ENCODE measurements at places on chromosomes 5 and 9.
A peak's percentile ranks its signal among the peaks of the same experiment; 100 is the strongest.

DNA sequence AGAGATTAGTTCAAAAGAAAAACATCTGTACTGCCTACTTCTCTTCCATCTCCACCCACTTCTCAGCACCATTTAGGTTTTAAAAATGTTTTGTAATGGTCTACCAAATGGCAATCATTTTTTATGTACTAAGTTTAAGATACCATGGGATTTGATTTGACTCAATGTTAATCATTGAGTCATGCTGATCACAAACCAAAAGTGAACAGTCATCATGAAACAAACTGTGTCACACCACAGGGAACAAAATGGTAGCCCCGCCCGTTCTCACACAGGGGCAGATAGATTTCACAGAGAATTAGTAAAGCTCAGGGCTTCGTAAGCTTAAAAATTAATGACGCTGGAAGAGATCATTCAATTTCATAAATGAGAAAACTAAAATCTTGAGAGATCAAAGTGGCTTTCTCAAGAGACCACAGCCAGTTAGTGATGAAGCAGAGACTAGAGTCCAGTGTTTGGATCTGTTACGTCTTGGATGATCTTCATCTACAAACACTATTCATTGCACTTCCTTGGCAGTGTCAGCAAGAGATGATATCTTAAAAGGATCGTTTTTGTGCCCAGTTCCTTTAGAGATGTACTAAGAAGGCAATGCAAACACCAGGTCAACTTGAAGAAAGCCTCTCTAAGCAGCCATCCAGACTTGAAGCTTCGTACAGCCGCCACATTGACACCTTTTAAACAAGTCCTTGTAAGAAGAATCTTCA lies 33.9 kb upstream of the TRIO start:
- no peak for DNase-seq

DNA sequence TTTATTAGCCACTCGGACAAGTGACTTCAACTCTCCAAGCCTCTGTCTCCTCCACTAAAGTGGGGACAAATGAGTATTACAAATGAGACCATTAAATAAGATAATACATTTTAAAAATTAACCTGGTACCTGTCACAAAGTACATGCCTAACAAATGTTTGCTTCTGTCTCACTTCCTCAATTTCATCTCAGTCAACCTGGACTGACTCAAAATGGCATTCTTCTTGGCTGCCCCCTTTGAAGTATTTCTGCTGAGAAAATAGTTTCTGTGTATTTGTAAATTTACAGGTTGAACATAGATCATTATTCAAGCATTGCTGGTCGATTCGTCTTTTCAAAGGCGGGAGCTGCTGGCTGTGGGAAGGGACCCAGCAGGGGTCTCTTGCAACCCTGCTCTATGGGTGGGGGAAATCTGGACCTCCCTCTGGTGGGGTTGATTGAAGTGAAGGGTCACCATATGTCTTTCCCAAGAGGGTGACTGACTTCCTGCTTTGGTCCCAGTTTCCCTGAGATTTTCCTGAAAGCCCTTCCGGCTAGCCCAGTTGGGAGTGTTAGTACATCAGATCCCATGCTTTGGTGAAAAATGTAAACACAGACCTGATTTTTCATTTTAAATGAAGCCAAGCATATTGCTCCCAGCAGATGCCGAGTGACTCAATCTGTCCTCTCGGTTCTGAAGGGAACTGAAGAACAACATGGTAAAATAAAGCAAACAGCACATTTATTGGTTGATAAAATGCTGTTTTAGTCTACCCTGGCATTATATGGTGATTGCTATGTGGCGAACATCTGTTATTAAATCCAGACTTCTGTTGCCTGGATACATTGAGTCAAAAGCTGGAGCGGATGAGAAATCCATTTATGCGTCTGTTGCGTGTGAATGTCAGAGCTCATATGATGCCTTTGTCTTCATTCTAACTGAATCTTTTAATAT lies 73.0 kb downstream of the KCNIP1 start:
- DNase-seq: no peak

DNA sequence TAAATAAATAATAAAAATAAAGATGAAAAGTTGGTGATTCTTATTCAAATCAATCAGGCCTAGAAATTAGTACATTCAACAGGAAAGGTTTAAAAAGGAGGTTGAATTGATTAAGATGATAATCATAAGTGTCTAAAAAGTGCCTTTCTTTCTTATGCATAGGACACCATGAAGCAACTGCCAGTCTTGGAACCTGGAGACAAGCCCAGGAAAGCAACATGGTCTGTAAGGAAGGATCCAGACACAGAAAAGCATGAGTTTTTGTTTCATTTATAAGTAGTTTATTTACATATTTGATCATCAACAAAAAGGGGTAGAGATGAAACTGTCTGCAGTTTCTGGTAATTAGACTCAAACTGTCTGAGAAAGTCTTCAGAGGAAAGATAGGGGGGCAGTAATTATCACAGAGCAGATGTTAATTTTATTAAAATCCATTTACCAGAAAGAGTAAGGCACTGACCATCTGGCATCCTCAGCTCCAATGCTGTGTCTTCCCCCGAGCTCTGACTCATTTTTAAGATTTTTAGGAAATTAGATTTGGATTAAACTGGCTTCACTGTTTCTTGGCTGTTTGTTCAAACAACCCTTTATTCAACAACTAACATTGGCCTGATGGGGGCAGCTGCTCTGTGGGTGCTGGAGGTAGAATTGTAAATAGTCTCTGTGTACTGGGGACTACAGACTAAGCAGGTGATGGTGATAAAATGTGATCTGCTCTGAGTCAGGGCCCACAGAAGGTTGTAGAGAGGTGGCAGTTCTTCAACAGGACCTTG lies 2.7 kb downstream of the RABEPK start:
- DNase-seq: no peak

DNA sequence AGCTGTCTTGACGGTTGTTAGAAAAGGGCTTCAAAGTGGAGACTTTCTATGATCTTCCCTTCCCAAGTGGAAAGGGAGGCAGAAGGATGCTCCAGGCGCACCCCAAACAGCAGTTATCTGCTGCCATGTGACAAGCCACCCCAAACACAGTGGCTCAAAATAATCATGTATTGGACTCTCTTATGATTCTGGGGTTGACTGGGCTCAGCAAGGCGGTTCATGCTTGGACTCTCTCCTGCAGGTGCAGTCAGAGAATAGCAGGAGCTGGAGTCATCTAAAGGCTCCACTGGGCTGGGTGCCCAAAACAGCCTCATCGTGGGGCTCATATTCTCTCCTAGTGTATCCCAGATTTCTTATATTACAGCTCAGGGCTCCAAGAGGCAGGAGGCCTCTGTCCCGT lies 177.6 kb upstream of the IER5L start:
- DNase-seq: no peak

DNA sequence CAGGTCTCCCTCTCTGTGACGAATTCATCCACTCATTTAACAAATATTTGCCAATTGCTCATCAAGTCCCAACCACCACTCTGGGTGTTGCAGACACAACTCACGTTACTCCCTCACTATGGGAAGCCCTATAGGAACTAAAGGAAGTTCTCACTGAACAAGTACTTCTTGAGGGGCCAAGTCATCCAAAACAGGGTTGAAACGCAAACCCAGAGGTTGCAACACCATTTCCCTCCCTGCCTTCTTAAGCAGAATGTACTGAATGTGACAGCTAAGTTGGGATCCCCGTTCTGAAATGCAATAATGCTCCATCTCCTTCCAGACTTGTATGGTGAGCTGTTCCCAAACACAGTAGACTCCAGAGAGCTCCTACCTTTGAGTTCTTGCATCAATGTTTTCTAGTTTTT lies 34.3 kb downstream of the EPB41L4B start:
- peak; percentile 57 for DNase-seq

DNA sequence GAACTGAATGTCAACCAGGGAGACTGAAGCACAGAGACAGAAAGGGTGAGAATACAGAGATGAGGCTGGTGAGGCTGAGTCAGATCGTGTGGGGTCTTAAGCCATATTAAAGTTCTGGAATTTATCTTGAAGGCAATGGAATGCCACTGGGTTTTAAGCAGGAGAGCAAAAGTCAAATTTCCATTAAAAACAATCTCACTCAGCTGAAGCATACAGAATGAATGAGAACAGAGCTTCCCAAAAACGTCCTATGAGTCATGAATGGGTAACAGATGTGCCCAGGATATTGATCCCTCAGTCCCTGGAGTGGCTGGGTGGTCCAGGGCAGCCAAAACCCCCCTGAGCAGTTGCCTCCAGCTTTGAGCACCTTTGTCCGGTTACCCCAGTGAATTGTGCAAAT lies 44.9 kb downstream of the PFDN1 start:
- DNase-seq: no peak

DNA sequence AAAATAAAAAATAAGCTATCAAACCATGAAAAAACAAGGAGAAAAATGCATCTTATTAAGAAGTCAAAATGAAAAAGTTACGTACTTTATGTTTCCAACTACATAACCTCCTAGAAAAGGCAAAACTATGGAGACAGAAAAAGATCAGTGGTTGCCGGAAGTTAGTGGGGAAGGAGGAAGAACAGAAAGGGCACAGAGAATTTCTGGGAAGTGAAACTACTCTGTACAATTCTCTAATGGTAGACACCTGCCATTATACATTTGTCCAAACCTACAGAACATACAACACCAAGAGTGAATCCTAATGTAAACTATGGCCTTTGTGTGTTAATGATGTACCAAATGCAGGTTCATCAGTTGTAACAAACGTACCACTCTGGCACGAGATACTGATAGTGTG lies 25.3 kb downstream of the SMU1 start:
- no peak for DNase-seq

DNA sequence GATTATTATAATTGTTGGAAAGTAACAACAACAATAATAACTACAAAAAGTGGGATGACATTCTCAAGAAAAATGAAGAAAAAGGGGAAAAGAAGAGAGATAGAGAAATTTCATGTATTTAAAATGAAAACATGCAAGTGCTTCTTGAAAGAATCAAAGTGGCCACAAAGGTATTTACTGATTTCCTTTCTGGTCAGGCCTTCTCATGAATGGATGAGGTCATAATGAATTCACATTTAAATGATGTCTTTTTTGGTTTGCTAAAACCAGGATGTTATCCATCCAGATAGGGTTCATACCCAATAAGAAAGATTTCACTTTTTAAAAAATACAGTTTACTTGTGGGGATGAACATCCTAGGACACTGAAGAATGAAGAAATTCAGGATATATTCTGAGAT lies 446.4 kb upstream of the PTGER4 start:
- no peak for DNase-seq

GRCh38 chr9:81522716-81523551 lies 166.4 kb downstream of the TLE1 start:
- peak; percentile 78 for DNase-seq

- no peak for DNase-seq
Observed at GRCh38 chr5:6652025-6652424, 18.8 kb downstream of the SRD5A1 start.

DNA sequence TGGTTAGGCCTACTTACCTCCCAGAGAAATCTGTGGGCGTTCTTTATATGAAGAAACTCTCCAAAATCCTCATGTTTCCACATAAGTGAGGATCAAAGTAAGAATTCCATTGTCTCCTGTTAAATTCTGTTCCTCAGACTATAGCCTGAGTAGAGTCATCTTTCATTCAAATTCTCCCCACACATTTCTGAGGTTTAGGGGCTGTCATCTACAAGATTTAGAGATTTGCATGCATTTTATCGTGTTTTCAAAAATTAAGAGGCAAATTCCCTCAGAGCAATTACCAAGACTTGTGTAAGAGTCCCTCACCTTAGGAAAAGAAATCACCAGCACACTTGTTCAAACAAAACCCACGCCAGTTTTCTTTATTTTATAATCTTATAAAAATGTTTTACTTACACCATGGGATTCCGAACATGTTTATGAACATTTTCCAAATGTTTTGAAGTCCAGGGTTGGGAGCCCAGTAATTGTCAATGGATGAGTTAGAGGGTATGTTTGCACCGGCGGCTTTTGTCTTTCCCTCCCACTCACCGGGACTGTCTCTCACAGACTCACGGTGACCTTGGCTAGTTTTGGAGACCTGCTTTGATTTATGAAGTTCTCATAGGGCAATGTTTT lies 367.6 kb downstream of the ENC1 start:
- no peak for DNase-seq

DNA sequence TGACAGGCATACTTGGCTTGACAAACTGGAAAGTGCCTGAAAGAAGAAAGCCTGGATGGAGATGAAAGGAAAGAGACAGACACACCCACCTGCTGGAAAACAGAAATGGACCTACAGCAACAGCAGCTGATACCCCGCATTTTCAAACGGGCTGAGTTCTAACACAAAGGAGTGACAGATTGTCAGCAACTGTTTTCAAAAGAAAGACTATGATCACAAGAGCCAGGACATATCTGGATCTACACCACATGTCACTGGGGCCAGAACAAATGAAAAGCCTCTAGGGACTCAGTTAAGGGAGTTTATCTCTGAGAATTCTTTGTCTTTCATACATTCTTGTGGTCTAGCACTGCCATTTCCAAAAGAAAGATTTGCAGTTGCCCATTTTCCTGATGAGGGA lies 24.1 kb upstream of the FST start:
- no peak for DNase-seq

DNA sequence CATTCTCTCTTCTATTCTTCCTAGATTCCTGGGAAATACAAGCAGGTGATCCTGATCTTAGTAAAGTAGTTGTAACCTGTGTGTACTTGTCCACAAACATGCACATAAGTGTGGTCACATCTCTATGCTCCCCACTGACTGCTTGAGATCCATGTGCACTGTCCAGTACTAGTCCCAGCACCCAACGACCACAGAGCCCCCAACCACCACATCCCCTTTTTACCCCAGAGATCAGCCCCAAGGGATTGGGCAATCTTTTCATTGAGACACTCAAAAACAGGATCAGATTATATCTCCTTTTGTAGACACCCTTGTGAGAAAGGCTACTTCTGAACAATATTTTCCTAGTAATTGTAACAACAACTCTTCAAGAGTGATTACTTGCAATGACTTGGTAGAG lies 240.6 kb downstream of the ACTL7B start:
- no peak for DNase-seq

- DNase-seq: no peak
Observed at GRCh38 chr5:170256571-170256970, 23.8 kb downstream of the C5orf58 start.

GRCh38 chr5:118611332-118611945 lies 376.9 kb downstream of the DTWD2 start:
- DNase-seq: peak; percentile 44

DNA sequence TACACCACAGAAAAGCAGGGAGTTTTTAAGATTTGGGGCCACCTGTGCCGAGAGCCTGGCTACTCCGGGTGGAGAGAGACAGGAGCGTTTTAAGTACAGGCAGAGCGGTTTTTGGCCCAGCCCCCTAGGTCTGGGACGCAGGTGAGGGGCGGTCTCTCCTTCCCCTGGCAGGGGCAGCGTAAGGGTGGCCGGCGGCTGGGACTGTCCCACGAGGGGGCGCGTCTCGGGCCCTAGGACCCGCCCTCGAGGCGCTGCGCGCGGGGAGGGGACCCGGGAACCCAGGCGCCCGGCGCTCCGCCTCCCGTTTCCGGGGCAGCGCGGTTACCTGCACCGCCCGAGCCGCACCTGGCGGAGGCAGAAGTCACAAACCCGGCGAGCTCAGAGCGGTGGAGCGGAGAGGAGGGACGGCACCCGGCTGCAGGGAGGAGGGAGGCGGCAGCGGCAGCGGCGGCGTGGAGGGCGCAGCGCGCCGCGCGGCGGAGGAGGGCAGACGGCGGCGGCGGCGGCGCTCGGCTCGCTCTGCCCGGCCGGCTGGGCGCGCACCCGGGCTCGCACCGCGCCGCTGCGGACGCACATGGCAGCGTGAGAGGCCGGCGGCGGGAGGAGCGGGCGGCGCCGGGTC lies at the start of gene WWC1:
WWC1 (plus strand) TSS at position 304 of the 622 bp plus-strand sequence. CDS start 508 bp downstream, outside the sequence.
- peak; percentile 83 for DNase-seq

- peak; percentile 53 for DNase-seq
Observed at GRCh38 chr9:36772449-36773403, 200.0 kb downstream of the MELK start.

GRCh38 chr9:119334745-119335144 lies 34.5 kb downstream of the BRINP1 start:
- no peak for DNase-seq

- DNase-seq: no peak
Observed at GRCh38 chr9:132210472-132211145, 48.8 kb downstream of the NTNG2 start.
